ENCODE measurements at places on chromosomes 16 and 17. TPM values are rescaled to one million over a fixed set of nuclear protein-coding genes. Genes with fewer than 3 reads are reported as not detected.

Gene C17orf107
- 3.6 TPM for total RNA-seq

Gene FOXL1
- not detected for total RNA-seq

Gene DNAH9
- total RNA-seq, result not detected

Gene ZNF263
- total RNA-seq, result 19.5 TPM

Gene CD300LG
- not detected for total RNA-seq

Gene ZNF469
- total RNA-seq, result 0.56 TPM

Gene CSH2
- not detected for total RNA-seq

Measured in activated CD8-positive, alpha-beta T cell treated with anti-CD3 and anti-CD28 coated beads for 36 hours (primary cell).